Smooth muscle cell of bladder (primary cell): ENCODE measurements at places on chromosomes 12 and 14. TPM values are rescaled to one million over a fixed set of nuclear protein-coding genes. Genes with fewer than 3 reads are reported as not detected.

Gene GSC
- 0.71 and 2.7 TPM in 2 replicates for total RNA-seq

Gene SPIC
- total RNA-seq, result not detected in 2 replicates

Gene NRIP2
- total RNA-seq, result not detected in 2 replicates

Gene LDHB
- 722 and 725 TPM in 2 replicates for total RNA-seq

Gene POTEG
- not detected in 2 replicates for total RNA-seq

Gene HVCN1
- 4.8 and 8.5 TPM in 2 replicates for total RNA-seq

Gene NABP2
- total RNA-seq, result 21.9 and 22.6 TPM in 2 replicates

Gene CLEC6A
- total RNA-seq, result not detected in 2 replicates

Gene CCNB1IP1
- total RNA-seq, result 49.9 and 51.5 TPM in 2 replicates

Gene SOAT2
- total RNA-seq, result 0.09 TPM in 1 of 2 replicates, not detected in the other

Gene NPC2
- total RNA-seq, result 112 and 157 TPM in 2 replicates

Gene TAMALIN
- 6.5 and 8.3 TPM in 2 replicates for total RNA-seq

Gene KRT74
- not detected in 2 replicates for total RNA-seq

Gene FAM181A
- total RNA-seq, result not detected in 2 replicates

Gene DENND5B
- 6.7 and 9.3 TPM in 2 replicates for total RNA-seq

Gene E2F7
- 2.6 and 3.9 TPM in 2 replicates for total RNA-seq

Gene HNF1A
- total RNA-seq, result 0.09 TPM in 1 of 2 replicates, not detected in the other

Gene STON2
- 0.28 and 0.46 TPM in 2 replicates for total RNA-seq

Gene SLC4A8
- 0.18 and 0.28 TPM in 2 replicates for total RNA-seq

Gene OR6C2
- total RNA-seq, result not detected in 2 replicates

Gene CACNA2D4
- 0.43 and 0.55 TPM in 2 replicates for total RNA-seq

Gene MARCHF9
- 2.3 and 3.1 TPM in 2 replicates for total RNA-seq

Gene POTEM
- not detected in 2 replicates for total RNA-seq

Gene TMBIM4
- total RNA-seq, result 63.9 and 65.8 TPM in 2 replicates

Gene STK38L
- total RNA-seq, result 22.6 and 30.8 TPM in 2 replicates

Gene SLC6A12
- under 0.01 TPM in 1 of 2 replicates, not detected in the other for total RNA-seq
